ENCODE measurements at places on chromosomes 11 and 22.

DNA sequence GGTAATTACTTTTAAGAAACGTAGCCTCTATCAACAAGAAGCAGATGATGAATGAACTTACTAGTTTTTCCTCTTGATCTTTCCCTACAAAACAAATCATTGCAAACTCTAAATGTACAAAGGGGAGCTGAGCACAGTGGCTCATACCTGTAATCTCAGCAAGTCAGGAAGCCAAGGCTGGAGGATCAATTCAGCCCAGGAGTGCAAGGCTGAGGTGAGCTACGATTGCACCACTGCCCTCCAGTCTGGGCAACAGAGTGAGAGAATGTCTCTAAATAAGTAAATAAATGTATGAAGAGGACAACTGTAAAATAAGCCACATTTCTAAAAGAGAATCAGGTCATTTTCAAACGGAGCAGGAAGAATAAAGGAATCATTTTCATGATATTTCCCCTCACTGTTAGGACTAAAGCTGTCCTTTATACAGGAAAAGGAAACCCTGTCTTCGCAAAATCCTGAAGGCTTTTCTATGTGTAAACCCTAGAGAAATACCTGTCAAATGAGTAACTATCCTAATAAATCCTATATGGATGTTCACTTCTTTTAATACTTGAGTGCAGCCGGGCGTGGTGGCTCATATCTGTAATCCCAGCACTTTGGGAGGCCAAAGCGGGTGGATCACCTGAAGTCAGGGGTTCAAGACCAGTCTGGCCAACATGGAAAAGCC is 41.2 kb downstream of the RRAS2 start:
- DNase-seq, result no peak

GRCh38 chr11:126816645-126817044 is 183.9 kb downstream of the KIRREL3 start:
- no peak for DNase-seq

- no peak for DNase-seq
Measured at GRCh38 chr11:77413850-77414460, 59.9 kb downstream of the PAK1 start.

- peak; percentile 76 for DNase-seq
Measured at GRCh38 chr11:112279901-112280267, 19.2 kb upstream of the PLET1 start.

GRCh38 chr11:105799728-105800462 is 190.0 kb downstream of the GRIA4 start:
- DNase-seq, result no peak

- DNase-seq, result no peak
Measured at GRCh38 chr11:47101406-47101805, 75.3 kb downstream of the ARFGAP2 start.

- no peak for DNase-seq
Measured at GRCh38 chr11:19660076-19660475, 52.6 kb upstream of the NAV2 start.

GRCh38 chr11:22829231-22830081 is at the start of gene SVIP:
Gene SVIP, minus strand, starts transcription at chr11:22829801. Its CDS starts 53 bp downstream, at chr11:22829748.
- peak; percentile 95 for DNase-seq

DNA sequence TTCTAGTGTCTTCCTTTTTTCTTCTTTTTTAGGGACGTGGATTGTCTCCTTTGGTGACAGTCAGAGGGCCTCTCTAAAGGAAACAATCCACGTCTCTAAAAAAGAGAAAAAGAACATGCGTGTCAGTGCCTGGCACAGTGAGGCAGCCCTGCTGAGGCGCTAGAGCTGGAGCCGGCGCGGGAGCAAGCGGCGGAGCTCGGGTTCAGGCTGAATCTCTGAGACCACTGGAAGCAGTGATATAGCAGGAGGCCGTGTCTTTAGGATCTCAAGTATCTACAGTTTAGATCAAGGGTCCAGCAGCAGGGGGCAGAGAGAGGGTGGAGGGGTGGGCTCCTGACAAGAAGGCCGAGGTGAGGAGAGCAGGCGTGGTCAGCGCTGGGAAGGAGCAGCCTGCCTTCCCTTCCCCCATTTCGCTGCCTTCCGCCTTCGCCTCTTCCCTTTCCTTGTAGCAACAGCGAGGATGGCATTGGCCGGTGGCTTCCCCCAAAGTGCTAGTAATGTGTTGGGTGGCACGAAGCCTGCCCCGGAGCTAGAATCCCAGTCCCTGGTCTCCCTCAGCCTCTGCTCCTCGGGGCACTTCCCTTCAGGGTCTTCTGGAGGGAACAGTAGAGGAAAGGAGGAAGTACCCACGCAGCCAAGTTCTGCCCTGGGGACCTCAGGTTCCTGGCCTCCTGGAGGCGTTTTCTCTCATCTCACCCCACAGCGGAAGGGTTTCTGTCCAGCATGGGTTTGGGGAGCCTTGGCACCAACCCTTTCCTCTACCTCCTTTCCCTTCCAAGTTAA is 28.2 kb upstream of the RAB1B start:
- no peak for DNase-seq

DNA sequence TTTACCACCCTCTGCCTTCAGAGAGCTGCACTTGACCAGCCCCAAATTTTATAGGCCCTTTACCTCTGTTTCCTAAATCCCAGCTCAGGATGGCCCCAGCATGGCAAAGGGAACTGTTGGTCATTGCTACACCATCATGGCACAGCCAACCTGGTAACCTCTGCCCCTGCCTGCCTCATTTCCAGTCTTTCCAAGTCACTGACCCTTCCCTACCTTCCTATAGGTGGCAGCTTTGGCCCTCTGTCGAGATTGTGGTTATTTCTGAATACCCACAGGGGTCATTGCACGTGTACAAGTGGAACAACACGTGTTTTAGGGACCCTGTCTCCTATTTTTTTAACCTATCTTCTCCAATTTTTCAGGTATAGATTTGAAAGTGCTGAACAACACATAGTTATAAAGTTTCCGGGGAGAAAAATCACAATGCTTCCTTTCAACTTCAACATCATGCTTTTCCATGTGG is 2.8 kb downstream of the GALNT18 start:
- no peak for DNase-seq

DNA sequence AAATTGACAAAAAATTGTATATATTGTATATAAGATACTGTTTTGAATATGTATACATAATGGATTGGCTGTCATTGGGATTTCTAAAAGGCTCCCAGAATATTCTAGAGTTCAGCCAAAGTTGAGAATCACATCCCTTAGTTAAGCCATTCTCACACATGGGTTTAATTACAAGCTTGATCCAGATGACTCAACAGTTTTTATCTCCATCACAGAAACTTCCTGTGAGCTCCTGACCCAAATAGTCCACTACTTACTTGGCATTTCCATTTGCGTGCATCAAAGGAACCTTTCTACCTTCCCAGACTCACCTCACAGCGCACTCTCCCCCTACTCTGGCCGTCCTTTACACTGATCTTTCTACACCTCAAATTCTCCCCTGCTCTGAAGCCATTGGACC is 184.8 kb upstream of the ARHGAP20 start:
- no peak for DNase-seq

GRCh38 chr11:12968101-12968500 is 41.0 kb upstream of the RASSF10 start:
- DNase-seq, result no peak

DNA sequence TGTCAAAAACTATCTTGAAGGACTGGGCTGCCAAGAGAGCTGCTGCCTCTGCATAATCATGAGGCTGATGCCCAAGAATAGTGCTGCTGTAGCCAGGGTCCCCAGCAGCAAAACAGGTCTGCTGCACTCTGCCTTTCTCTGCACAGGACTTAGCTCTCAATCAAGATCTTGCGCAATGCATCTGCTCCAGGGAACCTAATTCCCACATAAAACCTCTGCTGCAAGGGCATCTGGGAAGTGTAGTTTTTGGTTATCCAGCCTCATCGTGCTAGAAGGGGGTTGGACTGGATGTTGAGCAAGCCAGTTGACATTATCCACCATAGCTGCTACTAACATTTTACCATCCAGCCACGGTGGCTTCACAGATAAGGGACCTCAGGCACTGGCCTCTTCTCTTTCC is 192.7 kb downstream of the C11orf91 start:
- no peak for DNase-seq

DNA sequence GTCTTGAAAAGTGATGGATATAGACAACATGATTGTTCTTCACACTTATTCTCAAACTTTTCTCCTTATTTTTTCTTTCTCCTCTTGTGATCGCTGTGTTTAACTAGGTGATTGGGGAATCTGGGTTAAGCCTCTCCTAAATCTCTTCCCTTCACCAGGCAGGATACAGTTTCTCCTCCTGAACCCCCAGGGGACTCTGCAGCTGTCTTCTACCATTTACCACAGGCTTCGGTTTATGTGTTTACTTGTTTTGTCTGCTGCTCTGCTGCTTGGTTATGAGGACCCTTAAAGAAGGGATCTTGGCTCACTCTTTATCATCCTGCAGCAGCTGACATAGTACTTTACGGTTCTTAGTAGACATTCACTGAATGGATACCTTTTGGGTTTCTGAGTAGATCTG is 124.2 kb downstream of the NCAM1 start:
- no peak for DNase-seq

GRCh38 chr11:92753161-92753560 is 216.3 kb upstream of the MTNR1B start:
- DNase-seq, result no peak

DNA sequence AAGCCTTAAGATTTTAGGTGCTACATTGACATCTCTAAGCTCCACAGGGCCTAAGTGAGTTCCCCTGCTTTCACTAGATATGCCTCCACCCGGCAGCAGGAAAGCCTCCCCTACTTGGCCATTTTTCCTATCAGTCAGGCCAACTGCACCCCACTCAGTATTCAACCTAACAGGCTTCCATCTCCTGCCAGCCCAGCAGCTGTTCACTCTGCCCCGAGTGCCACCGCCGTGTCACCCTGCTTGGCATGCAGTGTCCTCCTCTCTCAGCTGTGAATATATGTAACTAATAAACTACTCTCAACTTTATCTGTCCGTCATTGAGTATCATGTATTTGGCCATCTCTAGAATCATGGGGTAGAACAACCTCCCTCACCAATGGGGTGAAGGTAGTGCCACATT is 9.0 kb upstream of the OR6M1 start:
- no peak for DNase-seq

- no peak for DNase-seq
Measured at GRCh38 chr11:98725471-98725870, 295.3 kb upstream of the CNTN5 start.

- peak; percentile 55 for DNase-seq
Measured at GRCh38 chr11:63915961-63916836, 765 bp downstream of the RCOR2 start.

- no peak for DNase-seq
Measured at GRCh38 chr11:131858505-131858904, 488.1 kb downstream of the NTM start.

DNA sequence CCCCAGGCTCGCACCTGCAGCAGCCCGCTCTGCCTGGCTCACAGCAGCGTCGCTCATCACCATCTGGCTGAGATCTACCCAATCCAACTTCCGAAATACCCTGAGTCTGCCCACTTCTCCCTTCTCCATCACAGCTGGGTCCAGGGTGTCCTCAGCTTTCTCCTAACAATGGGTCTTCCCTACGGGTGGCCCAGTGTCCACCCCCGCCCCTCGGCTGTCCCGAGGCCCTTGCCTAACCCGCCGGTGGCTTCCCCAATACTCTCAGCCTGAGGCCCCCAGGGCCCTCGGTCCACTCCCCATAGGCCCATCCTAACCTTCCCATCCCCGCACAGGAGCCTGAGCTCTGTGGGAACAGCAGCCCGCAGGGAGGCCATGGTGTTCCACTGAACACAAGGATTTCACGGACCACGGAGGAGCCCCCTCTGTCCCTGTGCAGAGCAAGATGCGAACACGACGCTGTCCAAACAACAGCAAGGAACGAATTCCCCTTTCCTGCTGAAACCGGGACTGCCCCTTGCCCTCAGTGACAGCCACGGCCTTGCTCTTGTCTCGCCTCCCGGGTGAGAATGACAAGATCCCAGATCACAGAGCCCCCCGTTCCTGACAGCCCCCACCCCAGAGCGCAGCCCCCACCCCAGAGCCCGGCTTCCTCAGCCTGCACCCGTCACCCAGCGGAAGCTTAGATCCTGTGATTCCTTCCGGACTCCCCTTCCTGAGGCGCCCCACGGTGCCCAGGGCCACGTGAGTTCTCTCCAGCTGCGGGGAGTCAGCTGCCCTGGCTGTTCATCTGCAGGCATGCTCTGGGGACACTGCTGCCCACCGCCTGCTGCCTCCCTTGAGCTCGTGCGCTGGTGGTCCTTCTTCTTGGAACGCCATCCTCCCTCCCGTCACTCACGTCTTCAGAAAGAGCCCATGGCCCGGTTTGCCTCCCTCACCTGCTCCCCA is 48.8 kb upstream of the CARS1 start:
- no peak for DNase-seq

- DNase-seq, result no peak
Measured at GRCh38 chr11:82724026-82724425, 9.6 kb downstream of the FAM181B start.

DNA sequence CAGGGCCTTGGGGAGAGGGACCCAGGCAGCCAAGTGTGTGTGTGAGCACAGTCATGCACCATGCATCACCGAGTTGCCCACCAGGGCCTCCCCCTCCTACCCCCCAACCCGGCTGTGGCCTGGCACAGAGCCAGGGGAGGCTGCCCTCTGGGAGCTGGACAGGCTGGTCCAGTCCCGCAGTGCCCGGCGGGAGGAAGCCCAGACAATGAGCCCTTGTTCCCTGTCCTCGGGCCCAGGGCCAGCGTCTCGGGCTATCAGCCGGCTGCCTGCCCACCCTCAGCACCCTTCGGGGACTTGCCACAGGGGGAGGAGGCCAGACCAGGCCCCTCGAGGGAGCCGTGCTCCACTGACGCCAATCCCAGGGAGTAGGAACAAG is 4.5 kb downstream of the LRRC75B start:
- DNase-seq, result no peak

DNA sequence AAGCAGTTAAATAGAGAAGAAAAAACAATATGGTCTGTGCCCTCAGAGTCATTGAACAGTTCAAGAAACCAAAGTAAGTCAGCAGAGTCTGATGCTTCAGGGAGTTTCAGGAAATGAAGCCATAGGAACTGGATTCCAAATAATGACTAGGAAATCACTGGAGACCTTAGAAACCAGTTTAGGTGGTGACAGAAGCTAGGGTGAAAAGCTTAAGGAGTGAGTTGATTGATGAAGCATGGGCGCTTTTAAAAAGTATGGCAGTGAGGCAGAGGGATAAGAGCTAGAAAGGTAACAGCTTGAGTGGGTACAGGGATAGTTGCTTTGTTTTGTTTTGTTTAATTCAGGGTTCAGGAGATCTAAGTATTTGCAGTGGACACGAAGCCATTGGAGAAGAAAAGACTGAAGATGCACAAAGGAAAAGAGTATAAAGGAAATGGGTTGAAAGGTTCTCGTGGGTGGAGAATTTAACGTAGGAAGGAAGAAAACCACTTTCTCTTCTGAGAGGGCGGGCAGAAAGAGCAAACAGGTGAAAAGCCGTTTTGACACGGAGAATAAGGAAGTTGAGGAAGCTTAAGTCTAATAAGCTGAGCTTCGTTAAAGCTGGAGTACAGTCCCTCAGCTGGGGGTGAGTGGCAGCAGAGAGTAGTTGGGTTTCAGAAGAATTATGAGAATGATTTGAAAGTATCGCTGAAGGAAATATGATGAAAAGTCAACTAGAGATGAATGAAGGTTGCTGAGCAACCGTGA is 14.8 kb downstream of the SGSM3 start:
- DNase-seq, result no peak

DNA sequence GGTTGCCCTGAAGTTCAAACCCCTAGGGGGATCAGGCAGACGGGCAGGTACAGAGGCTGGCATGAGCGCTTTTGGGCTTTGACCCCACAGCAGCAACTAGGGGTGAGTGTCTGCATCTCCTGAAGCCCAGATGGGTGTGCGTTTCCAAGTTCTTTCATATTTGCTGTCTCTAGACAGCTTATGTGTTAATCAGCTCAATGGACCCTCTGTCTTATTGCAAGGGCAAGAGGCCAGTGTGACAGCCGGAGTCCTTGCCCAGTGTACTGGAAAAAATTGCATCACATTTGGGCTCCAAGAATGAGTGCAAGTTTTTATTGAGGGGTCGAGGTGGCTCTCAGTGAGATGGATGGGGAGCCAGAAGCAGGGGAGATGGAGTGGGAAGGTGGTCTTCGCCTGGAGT is 1863.7 kb upstream of the RAG2 start:
- DNase-seq, result peak; percentile 39

All from left cardiac atrium (tissue), 4 donors.